Cardiac ventricle fibroblast (primary cell): ENCODE measurements at places on chromosomes 6 and 20. TPM values are rescaled to one million over a fixed set of nuclear protein-coding genes. Genes with fewer than 3 reads are reported as not detected.

The SLPI gene
- not detected in 2 replicates for total RNA-seq

The ASIP gene
- not detected in 2 replicates for total RNA-seq

The CDH26 gene
- total RNA-seq: 0.24 and 0.31 TPM in 2 replicates

The AKAP12 gene
- total RNA-seq: 30.6 and 30.9 TPM in 2 replicates

The TMEM244 gene
- not detected in 2 replicates for total RNA-seq

The RNF217 gene
- 8.5 and 8.9 TPM in 2 replicates for total RNA-seq

The CST4 gene
- not detected in 2 replicates for total RNA-seq

The MLIP gene
- total RNA-seq: under 0.01 TPM in 1 of 2 replicates, not detected in the other
